ENCODE measurements at places on chromosomes 4 and X. TPM values are rescaled to one million over a fixed set of nuclear protein-coding genes. Genes with fewer than 3 reads are reported as not detected.

GRCh38 chrX:45623266-45623665 is 422.6 kb upstream of the DIPK2B start:
- DNase-seq: no peak

MND1 gene
- 2.4 TPM for total RNA-seq

GRCh38 chrX:130878350-130879341 is 24.4 kb downstream of the ENOX2 start:
- no peak for DNase-seq

DNA sequence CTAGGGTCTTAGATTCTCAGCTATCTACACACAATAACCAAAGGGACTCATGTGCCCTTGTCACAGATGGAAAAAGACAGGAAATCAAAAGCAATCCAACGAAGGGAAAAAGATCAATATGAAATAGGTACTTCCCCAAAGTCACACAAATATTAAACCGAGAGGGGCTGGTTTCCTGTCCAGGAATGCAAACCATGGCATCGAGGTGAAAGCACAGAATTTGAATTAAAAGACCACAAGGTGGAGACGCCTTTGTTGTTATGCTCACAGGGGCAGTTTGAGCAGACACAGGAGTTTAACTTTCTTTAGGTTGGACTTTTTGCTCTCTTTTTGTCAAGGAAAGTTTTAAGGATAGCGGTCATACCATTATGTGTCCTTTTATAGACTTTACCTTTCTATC is 14.3 kb downstream of the H2BW1 start:
- no peak for DNase-seq

DNA sequence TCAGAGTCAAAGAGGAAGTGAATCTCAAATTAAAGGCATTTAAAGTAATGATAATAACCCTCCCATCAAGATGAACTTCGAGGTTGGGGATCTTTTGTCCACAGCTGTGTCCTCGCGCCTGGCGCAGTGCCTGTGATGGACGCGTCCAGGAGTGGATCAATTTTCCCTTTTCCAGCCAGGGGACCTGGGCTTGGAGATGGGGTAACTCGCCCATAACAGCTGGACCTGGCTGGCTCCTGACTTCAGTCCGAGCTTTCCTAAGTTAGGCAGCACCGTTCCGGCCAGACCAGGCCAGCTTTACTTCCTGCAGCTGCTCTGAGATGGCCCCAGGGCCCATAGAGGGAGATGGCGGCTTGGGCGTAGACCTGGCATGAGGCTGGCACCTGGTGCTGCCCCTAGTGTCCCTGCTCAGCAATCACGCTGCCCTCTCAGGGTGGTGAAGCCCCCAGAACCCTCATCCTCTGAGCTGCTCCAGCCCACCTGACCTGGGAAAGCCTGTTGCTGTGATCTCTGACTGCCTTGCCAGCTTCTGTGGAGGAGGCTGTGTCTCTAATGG is 23.9 kb downstream of the ADRA2C start:
- DNase-seq: no peak

ZCCHC13 gene
- total RNA-seq: not detected

Data from sigmoid colon (tissue), 7 donors.